ENCODE measurements at places on chromosomes 2 and 18. TPM values are rescaled to one million over a fixed set of nuclear protein-coding genes. Genes with fewer than 3 reads are reported as not detected.

LOXHD1 gene
- not detected for total RNA-seq

PLA2R1 gene
- 2.4 TPM for total RNA-seq

SPR gene
- total RNA-seq, result 144 TPM

RPRD1A gene
- total RNA-seq, result 24.2 TPM

TEX44 gene
- total RNA-seq, result not detected

SPEG gene
- total RNA-seq, result 5.4 TPM

PARD3B gene
- total RNA-seq, result 0.88 TPM

SLC5A7 gene
- not detected for total RNA-seq

Measured in A549 treated with GW870086 at 1 μM for 4 hours (cell line).